ENCODE measurements at places on chromosomes 5 and 9.
A peak's percentile ranks its signal among the peaks of the same experiment; 100 is the strongest.

DNA sequence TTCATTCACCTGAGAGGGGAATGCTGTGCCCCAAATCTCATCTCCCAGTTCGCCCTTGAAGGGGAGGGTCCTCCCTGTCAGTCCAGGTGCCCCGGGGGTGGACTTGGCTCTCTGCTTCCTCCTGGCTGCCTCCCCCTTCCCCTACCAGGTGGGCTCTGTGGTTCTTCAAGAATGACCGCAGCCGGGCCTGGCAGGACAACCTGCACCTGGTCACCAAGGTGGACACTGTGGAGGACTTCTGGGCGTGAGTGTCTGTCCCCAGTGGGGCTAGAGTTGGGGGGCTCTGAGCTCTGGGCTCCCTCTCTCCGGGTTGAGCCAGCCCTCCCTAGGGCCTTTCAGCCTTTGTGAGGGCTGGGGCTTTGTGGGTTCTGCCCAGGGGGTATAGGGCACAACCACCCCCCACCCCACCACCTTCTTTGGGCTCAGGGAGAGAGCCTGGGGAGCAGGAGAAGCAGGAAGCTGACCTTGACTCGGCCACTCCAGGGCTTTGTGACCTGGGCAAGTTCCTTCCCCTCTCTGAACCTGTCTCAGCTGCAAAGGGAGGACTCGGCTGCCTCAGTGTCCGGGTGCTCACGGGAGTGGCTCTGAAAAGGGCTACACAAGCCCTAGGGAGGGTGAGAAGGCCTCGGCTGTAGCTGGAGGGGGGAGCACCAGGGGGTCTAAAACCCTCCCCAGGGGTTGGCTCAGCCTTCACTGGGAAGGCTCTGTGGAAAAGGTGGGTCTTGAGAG lies 3.6 kb upstream of the TSPAN17 start:
- no peak for DNase-seq

DNA sequence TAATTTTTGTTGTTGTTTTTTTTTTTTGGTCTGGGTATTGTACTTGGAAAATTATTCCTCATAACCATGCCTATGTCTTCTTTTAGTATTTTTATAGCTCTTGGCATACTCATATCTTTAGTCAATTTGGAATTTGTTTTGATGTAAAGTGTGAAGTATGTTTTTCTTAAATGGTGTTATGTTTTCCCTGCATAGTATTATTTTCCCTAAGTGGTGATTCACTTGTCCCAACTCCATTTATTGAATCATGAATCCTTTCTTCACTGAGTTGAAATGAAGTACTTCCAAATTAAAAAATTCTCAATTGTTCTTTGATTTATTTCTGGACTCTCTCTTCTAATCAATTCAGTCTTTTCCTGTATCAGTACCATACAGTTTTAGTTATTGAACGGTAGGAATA lies 46.5 kb downstream of the POLK start:
- no peak for DNase-seq

DNA sequence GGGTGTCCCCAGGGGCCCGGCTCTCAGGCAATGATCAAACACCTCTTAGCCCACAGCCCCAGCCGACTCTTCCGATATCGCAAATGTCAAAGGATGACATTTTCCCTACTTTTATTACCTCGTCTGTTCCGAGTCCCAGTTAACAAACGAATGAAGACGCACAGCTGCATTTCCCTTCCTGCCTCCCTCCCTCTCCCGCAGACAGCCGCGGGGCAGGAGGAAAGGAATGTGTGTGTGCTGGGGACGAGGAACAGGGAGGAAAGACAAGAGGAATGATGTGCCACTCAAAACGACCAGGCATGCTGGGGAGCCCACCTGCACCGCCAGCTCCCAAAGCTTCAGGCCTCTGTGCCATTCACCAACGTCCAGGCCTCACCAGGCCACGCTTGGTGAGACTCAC lies 125.9 kb upstream of the SARDH start:
- DNase-seq = no peak

- DNase-seq = no peak
Observed at GRCh38 chr9:76751001-76751400, 13.2 kb upstream of the PCA3 start.

GRCh38 chr5:4216142-4216541 lies 620.5 kb downstream of the IRX1 start:
- DNase-seq = no peak

GRCh38 chr5:107779437-107779836 lies 108.7 kb upstream of the EFNA5 start:
- DNase-seq = no peak

DNA sequence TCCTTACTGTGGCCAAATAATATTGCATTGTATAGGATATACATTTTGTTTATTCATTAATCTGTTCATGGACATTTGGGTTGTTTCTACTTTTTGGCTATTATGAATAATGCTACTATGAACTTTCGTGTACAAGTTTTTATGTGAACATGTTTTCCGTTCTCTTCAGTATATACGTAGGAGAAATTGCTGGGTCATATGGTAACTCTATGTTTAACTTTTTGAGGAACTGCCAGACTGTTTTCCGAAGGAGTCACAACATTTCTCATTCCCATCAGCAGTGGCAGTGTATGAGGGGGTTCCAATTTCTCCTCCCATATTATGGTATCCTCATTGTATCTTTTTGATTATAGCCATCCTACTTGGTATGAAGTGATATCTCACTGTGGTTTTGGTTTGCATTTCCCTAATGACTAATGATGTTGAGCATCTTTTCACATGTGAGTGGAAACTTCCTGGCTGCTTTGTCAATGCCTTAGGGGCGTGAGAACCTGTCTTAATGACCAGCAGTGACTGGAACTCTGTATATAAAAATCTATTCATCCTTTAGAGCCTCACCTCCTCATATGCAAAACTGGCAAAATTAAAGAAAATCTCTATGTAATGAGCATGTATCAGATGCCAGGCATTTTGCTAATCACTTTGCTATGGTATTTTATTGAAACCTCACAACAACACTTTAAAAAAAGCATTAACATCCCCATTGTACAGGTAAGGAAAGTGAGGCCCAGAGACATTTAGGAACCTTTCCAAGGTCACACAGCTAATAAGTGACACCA lies 47.8 kb upstream of the TGFBR1 start:
- DNase-seq = no peak

GRCh38 chr9:4020038-4020754 lies 279.7 kb downstream of the GLIS3 start:
- DNase-seq = no peak

- DNase-seq = no peak
Observed at GRCh38 chr5:88734191-88734640, 148.8 kb downstream of the MEF2C start.

- no peak for DNase-seq
Observed at GRCh38 chr5:181134259-181134658, 3.3 kb upstream of the OR2V1 start.

DNA sequence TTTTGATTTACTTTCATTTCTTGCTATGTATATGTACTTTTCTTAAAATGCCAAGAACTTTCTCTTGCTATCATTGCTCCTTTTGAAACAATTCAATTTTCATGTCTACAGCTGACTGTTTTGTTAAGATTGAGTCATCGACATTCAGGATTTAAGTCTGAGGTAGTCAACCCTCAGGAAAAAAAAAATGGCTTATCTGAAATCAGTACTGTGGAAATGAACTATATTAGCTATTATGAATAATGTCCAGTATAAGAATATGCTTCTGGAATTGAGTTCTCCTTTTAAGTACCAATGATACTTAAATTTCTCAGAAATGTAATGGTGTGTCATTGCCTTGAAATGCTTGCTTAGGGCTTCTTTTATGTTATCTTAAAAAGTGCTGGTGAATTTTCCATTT lies 37.9 kb downstream of the TNFAIP8 start:
- DNase-seq = no peak

GRCh38 chr9:9942764-9943424 lies 669.9 kb downstream of the PTPRD start:
- peak; percentile 69 for DNase-seq

DNA sequence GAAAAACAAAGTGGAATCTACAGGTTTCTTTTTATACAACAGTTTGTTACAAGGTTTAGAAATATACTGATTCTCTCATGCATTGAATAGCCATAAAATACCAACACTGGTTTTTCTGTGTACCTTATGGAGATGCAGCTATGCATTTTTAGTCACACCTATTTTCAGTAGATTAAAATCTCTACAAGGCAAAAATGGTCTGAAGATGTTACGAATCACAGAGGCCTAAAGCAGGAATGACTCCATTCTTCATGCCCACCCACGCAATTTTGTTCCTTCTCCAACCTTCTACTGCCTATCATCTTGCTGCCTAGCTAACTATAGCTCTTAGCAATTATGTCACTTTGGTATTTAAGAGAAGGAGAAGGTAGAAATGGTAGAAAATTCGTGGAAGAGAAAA lies 9.9 kb downstream of the PLK2 start:
- no peak for DNase-seq

DNA sequence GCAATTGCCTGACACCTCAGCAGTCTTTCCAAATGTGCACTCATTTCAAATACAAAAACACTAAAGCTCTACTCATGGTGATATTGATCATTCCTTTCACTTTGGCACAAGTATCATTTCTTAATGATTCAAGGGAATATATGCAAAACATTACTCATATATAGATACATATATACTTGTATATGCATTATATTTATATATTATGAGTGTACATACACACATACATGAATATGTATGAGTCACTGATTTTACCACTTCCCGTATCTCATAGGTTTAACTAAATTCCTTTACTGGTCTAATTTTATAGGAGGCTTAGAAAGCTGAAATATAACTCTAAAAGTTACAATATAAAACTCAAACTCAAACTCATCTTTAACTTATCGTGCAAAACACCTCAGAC lies 156.5 kb downstream of the CDH9 start:
- no peak for DNase-seq

DNA sequence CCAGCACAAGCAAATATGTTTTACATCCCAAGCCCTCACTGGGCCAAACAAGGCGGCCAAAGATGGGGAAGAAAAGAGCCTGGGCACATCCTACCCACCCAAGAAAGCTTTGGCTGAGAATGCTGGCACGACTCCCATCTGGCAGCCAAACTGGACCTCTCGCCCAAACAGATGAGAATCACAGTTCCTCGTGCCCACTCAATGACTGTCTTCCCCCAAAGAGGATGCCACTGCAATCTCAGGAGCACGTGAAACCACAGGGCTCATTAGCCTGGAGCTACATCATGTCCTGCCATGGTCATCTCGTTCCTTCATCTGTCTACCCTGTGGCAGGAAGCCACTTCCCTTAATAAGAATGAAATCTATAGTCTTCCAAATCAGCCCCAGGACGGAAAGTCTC lies 536.8 kb downstream of the BNC2 start:
- DNase-seq = no peak

DNA sequence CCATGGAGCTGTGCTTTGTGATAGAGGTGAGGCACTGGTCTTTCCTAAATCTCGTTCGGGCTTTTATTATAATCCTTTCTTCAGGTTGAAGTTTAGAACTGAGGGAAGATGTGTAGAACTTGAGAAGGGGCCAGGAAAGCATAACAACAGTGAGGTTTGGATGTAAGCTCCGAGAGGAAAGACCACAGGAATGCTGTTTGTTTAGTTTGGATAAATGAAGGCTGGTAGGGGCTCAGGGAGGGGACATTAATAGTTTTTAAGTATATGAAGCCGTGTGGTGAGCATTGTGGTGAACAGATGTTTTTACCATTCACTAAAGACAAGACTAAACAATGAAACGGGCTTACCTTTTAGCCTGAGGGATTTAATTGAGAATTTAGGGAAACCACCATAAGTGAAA lies 130.8 kb downstream of the ARHGAP26 start:
- DNase-seq = no peak

DNA sequence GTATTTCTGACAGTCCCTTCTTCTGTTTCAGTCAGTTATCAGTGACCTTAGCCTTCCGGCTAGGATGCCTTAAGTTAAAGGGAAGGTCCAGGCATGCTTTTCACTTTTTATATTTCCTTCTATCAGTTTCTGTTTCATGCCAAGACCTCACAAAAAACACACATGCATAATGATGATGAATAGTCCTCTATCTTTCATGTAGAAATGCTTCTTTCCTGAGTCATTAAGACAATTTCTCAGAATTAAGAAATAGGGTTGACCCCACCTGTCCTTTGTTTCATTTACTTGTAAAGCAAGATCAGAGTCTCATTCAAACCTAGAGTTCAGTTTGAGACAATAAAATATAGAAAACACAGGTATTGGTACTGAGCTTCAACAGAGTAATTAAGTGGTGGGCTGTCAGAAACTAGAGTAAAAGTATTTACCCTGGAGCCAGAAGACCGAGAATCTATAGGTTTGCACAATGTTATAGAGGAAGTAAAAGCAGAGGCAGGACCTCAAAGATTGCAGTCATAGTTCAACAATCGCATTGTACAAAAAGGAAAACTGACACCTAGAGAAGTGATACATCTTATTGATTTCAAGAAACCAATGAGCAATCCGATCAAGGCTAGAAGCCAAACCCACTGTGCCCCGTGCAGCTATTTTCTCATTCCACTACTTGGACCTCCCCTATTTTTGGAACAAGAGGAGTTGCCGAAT lies 118.7 kb upstream of the PUM3 start:
- no peak for DNase-seq

- peak; percentile 11 for DNase-seq
Observed at GRCh38 chr5:108093186-108093585, 288.7 kb downstream of the FBXL17 start.

- no peak for DNase-seq
Observed at GRCh38 chr5:59034498-59035186, 451.8 kb downstream of the RAB3C start.

DNA sequence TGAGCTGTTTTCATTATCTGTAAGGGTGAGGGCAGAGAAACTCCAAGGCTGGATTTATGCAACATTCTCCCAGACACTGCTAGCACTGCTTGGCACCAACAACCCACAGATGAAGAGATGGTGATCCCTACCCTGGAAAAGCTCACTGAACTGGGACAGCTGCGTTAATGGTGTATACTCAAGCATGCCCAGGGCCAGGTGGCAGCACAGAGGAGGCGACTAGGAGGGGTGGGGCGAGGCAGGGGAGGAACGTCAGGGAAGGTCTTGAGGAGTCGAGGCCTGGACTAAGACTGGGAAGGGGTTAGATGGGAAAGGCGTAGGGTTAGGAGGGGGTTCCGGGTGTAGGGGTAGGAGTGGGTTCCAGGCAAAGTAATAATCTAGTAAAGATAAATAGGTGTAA lies 73.1 kb upstream of the TBC1D9B start:
- no peak for DNase-seq

DNA sequence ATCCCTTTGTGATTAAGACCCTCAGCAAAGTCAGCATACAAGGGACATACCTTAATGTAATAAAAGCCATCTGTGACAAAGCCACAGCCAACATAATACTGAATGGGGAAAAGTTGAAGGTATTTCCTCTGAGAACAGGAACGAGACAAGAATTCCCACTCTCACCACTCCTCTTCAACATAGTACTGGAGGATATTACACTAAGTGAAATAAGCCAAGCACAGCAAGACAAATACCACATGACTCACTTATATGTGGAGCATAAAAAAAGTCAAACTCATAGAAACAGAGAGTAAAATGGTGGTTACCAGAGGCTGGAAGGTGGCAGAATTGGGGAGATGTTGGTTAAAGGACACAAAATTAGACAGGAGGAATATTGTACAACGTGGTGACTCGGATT lies 118.1 kb upstream of the NFIL3 start:
- no peak for DNase-seq

- DNase-seq = no peak
Observed at GRCh38 chr5:171688696-171689495, 96.7 kb upstream of the SMIM23 start.

GRCh38 chr5:151087486-151087885 lies 6.7 kb upstream of the TNIP1 start:
- no peak for DNase-seq

GRCh38 chr5:34526682-34527305 lies 129.3 kb upstream of the RAI14 start:
- no peak for DNase-seq

GRCh38 chr5:172909931-172910502 lies 49.2 kb upstream of the RPL26L1 start:
- no peak for DNase-seq
